ENCODE measurements at places on chromosomes 5 and 9.

DNA sequence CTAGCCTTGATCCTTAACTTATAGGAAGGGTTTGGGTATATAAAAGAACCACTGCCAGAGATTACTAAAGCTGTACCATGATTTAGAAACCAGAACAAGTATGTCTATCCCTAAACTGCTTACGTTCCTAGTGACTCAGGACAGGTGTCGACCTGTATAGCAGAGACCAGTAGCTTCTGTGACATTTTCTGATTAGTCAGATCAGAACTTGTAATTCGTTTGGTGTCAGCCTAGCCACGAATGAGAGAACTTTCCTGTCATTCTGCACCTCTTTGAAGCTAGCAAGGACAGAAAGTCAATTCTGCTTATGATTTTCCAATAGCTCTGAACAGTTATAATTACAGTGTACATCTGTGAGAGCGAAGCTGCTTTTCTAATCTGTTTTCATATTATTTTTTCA lies 39.5 kb downstream of the PRKACG start:
- DNase-seq: no peak

DNA sequence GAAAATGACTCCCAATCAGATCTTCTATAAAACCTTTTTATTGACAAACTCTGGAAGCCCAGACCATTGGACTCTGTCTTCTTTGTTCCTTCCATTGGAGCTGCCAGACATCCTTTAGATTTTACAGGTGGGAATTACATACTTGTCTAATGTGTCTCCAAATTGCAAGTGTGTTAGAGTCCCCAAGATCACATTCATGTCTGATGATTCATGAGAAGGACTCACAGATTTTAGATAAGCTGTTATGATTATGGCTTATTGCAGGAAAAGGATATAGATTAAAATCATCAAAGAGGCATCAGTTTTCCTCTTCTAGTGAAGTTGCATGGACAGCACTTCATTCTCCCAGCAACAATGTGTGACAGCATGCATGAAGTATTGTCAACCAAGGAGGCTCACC lies 70.4 kb downstream of the MUSK start:
- DNase-seq: no peak

DNA sequence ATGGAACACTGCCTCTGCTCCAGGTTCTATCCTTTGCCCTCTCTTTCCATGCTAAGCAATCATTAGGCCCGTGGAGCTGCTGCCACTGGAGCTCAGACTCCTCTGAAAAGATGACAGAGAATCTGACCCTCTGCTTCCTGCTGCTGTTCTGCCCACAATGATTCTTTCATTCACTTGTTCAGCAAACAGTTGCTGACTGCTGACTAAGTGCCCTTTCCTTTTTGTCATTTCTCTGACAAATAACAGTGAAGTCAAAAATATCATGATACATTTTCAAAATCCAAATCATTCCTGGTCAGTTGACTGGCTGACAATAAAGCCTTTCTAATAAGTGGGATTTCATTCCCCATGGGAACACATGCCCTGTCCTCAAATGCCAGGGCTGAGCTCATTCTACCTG lies 110.1 kb downstream of the SIL1 start:
- DNase-seq: no peak

- no peak for DNase-seq
Measured at GRCh38 chr9:33197279-33198152, 30.4 kb upstream of the B4GALT1 start.
